ENCODE measurements at places on chromosomes 12 and 14.
A peak's percentile ranks its signal among the peaks of the same experiment; 100 is the strongest.

DNA sequence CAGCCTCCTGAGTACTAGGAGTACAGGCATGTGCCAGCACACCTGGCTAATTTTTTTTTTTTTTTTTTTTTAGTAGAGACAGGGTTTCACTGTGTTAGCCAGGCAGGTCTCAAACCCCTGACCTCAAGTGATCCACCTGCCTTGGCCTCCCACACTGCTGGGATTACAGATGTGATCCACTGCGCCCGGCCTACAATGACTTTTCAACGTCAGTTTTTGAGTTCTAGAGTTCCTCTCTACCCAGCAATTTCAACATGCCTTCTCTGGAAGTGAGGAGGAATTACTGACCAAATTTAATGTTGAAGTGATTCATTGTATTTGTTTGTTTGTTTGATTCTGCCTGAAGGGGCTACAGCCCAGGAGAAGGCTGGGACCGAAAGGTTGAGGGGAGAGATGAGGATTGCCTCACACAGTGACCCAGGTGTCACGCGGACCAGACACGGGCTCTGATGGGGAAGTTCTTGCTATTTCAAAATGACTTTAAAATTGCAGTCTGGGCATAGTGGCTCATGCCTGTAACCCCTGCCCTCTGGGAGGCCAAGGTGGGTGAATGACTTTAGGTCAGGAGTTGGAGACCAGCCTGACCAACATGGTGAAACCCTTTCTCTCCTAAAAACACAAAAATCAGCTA, 8.6 kb upstream of the DENR start:
- no peak for DNase-seq

- DNase-seq, result no peak
These were observed 11.0 kb downstream of the FKBP3 start for GRCh38 chr14:45123271-45123670.

DNA sequence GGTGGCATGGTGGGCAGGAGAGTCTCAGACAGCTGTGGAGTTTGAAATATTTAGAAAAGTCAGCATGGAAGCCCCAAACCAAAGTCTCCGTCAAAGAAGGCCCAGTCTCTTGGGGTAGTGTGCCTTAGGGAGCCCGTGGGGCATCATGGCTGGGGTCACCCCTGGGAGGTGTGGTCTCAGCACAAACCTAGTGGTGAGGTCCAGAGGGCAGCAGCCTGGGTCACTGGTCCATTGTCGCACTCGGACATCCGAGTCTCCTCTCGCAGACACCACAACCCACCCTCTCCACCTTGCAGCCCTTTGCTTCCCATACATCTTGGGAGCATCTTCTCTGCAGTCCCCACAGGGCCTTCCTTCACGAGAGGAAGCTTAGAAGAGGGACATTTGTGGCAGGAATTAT, 588.0 kb upstream of the TMEM132C start:
- DNase-seq, result no peak

- no peak for DNase-seq
These were observed 3.1 kb upstream of the KIF26A start for GRCh38 chr14:104135121-104135903.

DNA sequence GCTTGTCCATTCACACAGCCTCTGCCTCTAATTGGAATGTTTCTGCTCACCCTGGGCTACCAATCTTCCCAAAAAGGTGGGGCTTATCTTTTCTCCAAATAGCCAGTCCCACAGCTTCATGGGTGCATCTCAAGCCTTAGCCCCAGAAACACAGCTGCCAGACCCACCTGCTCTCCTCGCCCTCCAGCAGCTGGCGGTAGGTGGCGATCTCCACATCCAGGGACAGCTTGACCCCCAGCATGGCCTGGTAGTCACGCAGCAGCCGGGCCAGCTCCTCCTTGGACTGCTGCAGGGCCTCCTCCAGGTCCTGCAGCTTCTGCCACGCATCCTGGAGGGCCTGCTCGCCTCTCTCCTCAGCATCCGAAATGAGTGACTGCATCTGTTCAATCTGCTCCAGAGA, 11.1 kb downstream of the KRT77 start:
- DNase-seq, result no peak

GRCh38 chr12:111445726-111446581, 40.2 kb downstream of the SH2B3 start:
- DNase-seq, result no peak

GRCh38 chr12:111636209-111636945, 37.3 kb upstream of the ATXN2 start:
- DNase-seq, result no peak

DNA sequence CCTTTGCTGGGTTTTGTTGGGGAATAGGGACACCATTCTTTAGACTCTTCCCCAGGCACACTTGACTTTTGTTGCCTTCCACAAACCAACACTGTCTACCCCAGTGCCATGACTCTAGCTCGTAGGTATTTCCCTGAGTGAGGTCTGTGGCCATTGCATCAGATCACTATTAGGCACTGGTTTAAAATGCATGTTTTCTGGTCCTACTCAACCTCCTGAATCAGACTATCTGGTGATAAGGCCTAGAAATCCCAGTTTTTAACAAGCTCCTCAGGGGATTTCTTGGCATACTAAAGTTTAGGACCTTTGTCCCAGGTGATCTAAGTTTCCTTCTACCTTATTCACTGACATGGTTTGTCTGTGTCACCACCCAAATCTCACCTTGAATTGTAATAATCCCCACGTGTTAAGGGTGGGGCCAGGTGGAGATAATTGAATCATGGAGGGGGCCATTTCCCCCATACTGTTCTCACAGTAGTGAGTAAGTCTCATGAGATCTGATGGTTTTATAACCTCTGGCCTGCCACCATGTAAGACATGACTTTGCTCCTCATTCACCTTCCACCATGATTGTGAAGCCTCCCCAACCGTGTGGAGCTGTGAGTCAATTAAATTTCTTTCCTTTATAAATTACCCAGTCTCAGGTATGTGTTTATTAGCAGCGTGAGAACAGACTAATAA, 87.8 kb upstream of the PSMC1 start:
- no peak for DNase-seq

- no peak for DNase-seq
These were observed 543.4 kb downstream of the RPL10L start for GRCh38 chr14:46108228-46108627.

DNA sequence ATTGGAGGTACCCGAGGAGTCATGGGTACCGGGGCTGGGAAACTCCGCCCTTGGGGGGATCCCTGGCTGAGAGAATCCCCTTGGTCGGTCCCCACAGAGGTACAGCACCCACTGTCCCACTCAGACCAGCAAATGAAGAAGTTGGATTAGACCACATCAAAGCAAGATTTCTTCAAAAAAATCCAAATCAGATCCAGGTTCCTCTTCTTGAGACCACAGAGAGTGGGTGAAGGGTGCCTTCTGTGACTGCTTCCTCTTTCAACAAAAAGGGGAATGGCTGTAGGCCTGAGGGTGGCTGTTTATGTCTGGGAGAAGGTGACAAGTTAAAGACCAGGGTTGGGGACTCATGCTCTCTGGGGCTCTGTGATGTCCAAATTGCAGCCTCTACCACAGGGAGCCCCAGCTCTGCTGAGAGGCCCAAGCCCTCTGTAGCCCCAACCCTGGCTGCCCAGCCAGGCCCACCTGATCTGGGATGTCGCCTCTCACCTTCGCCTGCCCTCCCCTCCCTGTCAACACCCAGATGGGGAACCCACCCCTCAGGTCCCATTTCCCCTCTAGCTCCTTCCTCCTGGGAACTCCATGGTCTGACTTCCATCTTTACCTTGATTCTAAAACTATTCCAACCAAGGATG, 50.9 kb downstream of the ZFP36L1 start:
- DNase-seq, result no peak

DNA sequence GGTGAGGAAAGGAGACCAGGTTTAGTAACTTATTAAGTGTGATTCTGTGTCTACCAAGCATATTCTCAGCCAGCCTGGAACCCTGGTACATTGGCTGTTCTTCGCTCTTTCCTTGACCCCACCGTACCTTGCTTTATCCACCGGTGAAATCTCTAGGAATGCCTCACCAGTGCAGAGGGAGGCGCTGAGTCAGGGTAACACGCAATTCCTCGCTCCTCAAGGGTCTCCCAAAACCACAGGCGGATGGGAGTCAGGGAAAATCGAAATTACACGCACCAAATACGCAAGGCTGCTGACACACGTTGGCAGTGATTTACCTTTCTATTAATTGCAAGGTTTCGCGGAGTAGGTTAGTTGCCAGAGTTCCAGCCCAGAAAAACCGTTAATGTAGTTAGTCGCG, 845 bp downstream of the L3HYPDH start:
- peak; percentile 1 for DNase-seq

DNA sequence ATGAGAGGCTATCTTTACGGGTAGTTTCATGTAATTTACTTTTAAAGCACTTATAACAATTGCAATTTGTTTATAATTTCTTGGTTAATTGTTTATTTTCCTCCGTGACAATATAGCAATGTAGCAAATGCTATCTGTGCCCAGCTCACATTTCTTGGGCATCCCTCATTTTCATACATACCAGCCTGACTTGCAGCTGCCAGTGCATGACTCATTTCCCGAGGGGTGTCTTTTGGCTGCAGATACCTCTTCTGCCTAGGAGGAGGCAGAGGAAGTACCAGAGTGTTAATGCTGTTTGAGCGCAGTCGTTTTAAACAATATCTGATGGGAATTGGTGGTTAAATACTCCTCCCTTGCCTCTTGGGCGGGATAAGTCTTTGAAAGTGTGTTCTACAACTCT, 104.2 kb upstream of the ABCD2 start:
- DNase-seq, result no peak

GRCh38 chr12:132390287-132391076, 61.1 kb upstream of the GALNT9 start:
- DNase-seq, result no peak

DNA sequence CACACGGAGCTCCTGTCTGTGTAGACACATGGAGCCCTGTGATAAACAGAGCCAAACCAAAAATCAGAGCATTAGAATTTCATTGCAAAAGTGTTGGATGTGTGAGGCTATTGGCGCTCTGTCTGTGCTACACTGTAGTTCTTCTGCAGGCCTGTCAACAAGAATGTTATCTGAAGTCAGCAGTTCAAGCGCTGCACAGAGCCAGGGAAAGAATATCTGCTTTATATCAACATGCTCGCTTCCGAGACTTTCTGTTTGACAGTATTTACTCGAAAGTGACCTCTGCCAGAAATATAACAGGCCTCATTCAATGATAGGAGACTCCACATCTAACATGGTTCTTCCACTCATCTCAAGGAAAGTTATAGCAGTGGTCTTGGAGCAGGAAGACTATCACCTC, 118.3 kb downstream of the CCER1 start:
- DNase-seq, result no peak

DNA sequence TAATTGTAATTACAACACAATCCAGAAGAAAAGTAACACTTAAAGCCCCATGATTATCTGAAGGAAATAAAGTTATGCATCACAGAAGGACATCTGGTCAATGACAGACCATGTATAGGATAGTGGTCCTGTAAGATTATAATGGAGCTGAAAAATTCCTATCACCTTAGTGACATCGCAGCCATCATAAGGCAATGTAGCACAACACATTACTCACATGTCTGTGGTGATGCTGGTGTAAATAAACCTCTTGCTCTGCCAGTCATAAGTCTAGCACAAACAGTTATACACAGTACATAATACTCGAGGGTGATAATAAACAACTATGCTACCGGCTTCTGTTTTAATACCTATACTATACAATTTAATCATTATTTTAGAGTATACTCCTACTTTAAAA, 11.2 kb downstream of the ATG2B start:
- no peak for DNase-seq

GRCh38 chr12:40597133-40597532, 95.1 kb upstream of the CNTN1 start:
- DNase-seq, result no peak

DNA sequence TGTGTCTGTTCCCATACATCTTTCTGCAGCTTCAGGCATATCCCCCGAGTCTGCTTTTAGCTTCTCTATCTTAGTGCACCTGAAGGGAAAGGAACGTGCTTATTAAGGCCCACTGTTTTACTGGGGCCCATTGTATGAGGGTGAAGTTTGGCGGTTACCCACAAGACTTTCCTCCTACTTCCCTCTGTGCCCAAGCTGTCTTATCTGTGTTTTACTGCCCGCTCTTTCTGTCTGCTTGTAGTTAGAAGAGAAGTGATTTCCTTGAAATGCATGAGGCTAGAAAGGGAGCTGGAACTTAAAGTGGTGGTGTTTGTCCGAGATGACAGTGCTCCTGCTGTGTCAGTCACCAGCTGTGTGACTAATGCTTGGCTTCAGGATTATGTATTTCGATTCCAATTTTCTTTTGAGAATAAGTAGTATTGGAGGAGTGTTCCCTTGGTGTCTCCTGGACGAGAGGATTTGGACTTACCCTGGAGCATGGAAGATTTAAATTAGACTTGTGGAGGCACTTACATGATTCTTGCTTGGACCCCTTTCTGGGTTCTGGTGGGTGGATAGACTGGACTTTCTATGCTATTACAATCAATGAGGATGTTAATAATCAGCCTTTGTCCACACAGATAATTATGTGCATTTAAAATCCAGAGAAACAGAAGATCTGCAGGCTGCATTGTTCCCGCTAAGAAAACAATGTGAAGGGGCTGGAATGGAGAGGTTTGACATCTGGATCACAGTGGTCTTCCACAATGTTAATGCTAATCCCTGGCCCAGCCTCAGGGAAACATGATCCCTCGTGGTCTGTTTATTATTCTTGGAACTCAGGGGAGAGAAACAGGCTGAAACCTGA, 13.9 kb upstream of the KRT86 start:
- no peak for DNase-seq

DNA sequence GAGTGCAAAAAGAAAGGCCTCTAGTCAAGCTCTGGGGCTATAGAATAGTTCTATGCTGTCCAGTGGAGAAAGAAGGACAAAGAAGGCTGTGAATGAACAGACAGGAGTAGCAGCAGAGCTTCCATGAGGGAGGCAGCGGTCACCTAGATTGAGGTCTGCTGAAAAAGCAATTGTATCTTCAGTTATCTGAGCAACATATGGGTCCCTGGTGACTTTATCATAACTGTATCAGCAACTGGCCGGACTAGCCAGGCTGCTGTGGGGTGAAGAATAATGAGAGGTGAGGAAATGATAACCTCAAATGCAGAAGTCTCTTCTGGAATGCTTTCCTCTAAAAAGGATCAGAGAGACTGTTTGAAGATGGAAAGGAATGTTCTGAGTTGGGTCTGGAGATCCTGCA, 971.3 kb upstream of the TMEM132C start:
- DNase-seq, result no peak
